Effector memory CD4-positive, alpha-beta T cell (primary cell): ENCODE measurements at places on chromosomes 4 and X.

DNA sequence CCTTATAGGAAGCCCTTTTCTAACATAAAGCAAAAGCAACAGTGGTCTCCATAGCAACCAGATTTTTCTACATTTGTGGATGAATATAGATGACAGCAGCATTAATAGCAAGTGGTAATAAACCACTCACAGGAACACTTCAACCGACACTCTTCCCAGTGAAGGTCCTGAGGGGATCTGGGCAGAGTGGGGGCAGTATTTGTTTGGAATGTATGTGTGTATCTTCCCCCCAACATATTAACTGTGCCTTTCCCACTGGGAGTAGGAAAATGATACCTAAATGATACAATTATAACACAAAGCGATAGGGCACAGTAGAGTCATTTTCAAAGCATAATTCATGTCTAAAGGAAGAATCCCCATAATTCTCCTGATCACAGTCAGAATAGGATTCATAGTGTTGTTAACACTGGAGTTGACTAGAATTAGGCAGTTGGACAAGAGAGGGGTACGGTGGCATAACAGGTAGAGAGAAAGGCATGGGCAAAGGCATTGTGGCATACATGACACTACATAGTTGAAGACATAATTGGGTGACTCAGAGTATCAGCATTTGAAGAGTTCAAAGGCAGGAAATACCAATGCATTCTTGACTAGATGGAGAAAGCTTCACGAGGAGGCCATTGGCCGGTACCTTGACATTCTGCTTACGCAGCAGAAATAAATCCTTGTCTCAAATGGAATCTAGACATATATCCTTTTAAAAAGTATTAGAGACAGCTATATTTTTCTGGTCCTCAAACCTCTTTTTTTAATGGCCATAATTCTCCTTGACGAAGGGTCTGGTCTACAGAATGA lies 15.2 kb downstream of the CAPN6 start:
- DNase-seq = no peak

- DNase-seq = no peak
Measured at GRCh38 chr4:126113058-126113457, 798.3 kb downstream of the FAT4 start.

DNA sequence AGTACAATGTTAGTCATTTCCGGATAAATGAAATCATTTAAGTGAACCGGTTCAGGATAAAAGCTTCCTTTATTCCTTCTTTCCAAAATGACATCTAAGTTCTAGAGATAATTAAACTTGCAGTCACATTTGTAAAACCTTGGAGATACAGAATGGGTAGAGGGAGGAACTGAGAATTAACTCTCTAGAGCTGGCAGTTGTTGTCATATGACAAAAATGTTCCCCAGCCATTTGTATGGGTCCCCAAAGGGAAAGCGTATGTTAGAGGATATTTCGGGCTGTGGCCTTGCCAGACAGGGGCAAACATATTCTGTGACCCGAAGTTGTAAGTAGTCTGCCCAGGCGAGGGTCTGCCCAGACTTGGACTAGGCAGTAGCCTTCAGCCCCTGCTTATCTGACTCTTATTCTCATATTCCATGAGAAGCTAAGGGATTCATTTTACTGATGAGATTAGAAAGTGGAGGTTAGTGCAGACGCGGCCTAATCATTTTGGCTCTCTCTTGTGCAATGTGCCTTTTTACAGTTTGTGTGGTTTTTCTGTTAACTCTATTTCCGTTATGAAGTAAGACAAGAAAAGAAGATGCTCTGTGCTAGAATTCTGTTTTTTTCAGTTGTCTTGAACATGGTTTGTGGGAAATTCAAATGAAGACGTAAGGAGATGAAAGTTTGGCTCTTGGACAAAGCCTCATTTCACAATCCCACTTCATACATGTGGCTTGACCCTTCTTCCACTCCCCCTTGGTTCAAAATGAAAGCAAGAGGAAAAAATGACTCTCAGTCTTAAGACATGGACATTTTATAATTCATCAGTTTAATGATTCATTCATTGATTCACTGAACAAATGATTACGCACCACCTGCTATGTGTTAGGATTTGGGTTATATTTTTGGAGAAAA lies 2394.2 kb upstream of the AGA start:
- DNase-seq = no peak

GRCh38 chr4:156193800-156194199 lies 240.1 kb upstream of the CTSO start:
- no peak for DNase-seq

DNA sequence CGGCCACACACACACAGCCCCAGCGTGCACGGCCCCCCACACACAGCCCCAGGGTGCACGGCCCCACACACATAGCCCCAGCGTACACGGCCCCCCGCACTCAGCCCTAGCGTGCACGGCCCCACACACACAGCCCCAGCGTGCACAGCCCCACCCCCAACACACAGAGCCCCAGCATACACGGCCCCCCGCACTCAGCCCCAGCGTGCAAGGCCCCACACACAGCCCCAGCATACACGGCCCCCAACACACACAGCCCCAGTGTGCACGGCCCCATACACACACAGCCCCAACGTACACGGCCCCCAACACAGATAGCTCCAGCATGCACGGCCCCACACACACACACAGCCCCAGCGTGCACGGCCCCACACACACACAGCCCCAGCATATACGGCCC lies 17.6 kb downstream of the GAK start:
- no peak for DNase-seq

DNA sequence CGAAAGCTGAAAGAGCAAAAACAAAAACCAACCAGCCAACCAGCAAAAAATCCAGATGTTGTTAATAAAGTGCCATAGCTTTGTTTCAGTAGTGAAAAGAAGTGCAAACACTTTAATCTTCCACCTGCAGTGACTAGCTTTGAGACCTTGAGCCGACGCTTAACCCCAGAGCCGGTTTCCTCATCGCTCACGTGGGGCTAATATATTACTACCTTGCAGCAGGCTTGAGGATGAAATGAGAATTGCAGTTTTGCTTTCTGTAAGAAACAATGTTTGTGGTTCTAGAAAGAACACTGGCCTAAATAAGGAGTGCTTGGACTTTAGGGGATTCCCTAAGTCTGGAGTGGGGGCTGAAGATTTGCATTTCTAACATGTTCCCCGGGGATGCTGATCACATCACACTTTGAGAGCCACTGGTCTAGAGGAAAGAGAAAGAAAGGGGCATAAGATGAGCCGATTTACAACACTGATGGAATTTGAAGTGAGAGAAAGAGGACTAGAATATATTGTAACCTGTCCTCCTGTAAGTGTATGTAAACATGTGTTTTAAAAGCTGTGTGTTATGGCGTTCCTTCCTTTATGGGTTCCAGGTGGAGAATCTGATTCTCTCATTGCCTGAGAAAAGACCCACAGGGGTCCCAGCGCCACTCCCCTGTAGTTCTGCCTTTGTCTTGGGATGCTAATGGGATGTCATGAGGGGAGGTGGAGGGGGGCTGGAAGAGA lies 1.4 kb downstream of the FGF2 start:
- DNase-seq = no peak
